ENCODE measurements at places on chromosomes 6 and 20. TPM values are rescaled to one million over a fixed set of nuclear protein-coding genes. Genes with fewer than 3 reads are reported as not detected.

GRCh38 chr6:155038104-155038503 lies 43.0 kb downstream of the TIAM2 start:
- no peak for DNase-seq

GRCh38 chr6:104983776-104984175 lies 26.9 kb downstream of the LIN28B start:
- DNase-seq = no peak

DNA sequence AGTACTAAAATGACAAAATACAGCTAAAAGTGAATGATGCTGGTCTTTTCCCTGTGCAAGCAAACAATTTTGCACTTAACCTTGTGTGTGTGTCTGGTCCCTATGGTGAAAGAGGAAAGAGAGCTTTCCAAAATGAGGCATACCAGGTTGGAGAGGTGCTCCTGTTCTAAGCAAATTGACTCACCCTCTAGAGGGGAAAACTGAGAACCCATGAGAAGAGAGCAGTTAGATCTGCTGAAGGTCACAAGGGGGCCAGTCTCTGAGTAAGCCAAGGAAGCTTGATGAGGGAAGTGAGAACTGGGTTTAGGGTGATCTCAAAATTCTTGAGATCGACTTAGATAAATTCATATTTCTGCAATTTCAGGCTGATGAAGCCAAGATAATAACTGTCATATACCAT lies 157.5 kb upstream of the TBX18 start:
- DNase-seq = no peak

- DNase-seq = no peak
These were observed 42.0 kb downstream of the JARID2 start for GRCh38 chr6:15287670-15288375.

The ISM1 gene
- total RNA-seq = 0.23 TPM

The DTD1 gene
- total RNA-seq = 17.8 TPM

DNA sequence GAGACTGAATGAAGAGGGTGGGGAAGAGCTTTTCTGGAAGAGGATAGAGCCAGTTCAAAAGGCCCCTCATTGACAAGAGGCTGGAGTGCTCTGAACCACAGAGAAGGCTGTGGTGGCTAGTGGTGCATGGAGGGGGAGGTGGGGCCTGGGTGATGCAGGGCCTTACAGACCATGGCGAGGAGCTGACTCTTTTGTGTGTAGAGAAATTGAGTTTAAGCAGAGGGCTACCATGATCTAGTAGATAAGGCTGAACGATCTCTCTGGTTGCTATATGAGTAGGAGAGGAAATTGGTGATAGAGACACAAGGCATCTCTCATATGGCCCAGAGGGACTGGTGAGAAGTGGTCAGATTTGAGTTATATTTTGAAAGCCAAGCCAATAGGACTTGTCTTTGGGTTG lies 137.6 kb downstream of the UST start:
- DNase-seq = no peak

GRCh38 chr6:37637562-37638413 lies 59.9 kb downstream of the MDGA1 start:
- no peak for DNase-seq

DNA sequence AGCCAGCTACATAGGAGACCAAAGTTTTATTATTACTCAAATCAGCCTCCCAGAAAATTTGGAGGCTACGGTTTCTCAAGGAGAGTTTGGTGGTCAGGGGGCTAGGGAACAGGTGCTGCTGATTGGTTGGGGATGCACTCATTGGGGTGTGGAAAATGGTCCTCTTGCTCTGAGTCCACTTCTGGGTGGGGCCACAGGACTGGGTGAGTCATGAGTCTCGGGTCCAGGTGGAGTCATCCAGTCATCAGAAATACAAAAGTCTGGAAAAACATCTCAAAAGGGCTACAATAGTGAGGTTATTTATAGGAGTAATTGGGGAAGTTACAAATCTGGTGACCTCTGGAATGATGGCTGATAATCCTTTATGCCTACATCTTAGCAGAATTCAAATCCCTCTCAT lies 54.3 kb upstream of the SLC22A16 start:
- DNase-seq = no peak
